ENCODE measurements at places on chromosomes 13 and 19. TPM values are rescaled to one million over a fixed set of nuclear protein-coding genes. Genes with fewer than 3 reads are reported as not detected.

STK11 gene
- 50.1 TPM for total RNA-seq

HIF3A gene
- 87.7 TPM for total RNA-seq

MBD3L2 gene
- total RNA-seq = not detected

WDR88 gene
- total RNA-seq = not detected

PSG1 gene
- not detected for total RNA-seq

LILRA2 gene
- 1.6 TPM for total RNA-seq

ATP4A gene
- total RNA-seq = not detected

FGF22 gene
- total RNA-seq = not detected

DNA sequence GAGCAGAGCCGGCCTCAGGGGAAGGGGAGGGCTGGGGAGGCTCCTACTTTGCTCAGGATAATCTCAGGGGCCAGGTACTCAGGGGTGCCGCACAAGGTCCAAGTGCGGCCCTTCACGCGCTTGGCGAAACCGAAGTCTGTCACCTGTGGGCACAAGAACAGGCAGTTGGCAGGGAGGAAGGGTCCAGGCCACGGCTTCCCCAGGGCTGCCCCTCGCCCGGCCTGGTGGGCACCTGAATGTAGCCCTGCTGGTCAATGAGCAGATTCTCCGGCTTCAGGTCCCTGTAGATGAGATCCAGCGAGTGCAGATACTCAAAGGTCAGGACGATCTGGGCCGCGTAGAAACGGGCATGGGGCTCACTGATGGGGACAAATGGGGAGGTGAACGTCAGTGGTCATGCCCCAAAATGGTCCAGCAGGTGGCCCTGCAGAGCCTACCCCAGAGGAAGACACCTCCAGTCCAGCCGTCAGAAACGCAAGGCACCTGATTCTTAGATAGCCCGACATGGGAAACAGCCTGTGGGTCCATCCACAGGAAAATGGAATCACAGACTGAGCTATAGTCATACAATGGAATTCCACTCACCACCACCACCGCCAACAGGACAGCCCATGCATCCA lies 7.1 kb upstream of the SAMD1 start:
- H3K27me3 ChIP-seq = no peaks in the 10 kb centered on the region
- no peak for DNase-seq
- peaks cover 79% of the 10 kb centered on the region for H3K36me3 ChIP-seq
- H3K27ac ChIP-seq = no peak overlapping the region
- H3K4me3 ChIP-seq = no peak overlapping the region

DNA sequence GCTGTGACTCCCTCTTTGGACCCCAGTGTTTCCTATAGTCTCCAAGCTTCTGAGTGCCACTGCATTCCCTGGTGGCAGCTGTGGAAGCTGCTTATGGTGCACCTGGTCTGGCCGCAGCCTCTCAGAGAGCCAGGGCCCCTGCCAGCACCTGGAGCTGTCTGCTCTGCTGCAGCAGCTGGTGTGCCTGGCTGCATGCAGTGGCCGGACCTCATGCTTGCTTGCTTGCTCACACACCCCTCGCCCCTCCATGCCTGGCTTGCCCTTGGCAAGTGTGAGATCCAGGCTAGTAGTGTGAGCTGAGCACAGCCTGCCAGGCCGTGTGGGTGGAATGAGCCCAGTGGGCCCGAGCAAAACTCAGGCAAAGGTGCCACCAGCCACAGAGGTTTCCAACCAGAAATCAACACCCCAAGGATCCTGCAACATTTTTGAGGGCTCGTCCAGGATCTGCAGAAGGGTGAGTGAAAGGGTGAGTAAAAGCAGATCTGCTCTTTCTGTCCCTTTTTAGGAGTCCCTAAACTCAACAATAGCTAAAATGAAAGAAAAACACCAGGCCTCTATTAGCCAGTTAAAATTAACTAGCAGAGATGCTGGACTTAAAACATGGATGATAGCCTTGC lies 7.6 kb upstream of the MLLT1 start:
- DNase-seq = no peak
- H3K36me3 ChIP-seq = peaks cover 9% of the 10 kb centered on the region
- H3K27me3 ChIP-seq = no peaks in the 10 kb centered on the region
- H3K27ac ChIP-seq = no peak overlapping the region
- no peaks in the 10 kb centered on the region for H3K4me1 ChIP-seq
- no peak overlapping the region for H3K4me3 ChIP-seq

DNA sequence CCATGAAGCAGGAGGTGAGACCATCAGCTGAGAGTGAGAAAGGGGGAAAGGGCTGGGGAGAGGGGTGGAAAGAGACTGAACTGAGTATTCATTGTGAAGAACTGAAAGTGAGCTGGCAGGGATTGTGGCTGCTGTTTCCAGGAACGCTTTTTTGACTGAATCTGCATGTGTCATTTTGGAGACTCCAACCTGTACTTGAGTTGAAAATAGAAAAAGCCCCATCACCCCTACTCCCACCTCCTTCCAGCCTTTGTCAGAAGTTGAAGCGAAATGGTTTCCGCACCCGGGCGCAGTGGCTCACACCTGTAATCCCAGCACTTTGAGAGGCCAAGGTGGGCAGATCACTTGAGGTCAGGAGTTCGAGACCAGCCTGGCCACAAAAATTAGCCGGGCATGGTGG lies 128.0 kb upstream of the GPR12 start:
- no peaks in the 10 kb centered on the region for H3K36me3 ChIP-seq
- H3K27ac ChIP-seq = no peak overlapping the region
- DNase-seq = no peak
- H3K27me3 ChIP-seq = peaks cover 59% of the 10 kb centered on the region
- no peak overlapping the region for H3K4me3 ChIP-seq

GRCh38 chr19:4292515-4292914 lies 9.7 kb downstream of the TMIGD2 start:
- no peak overlapping the region for H3K27ac ChIP-seq
- H3K36me3 ChIP-seq = no peaks in the 10 kb centered on the region
- H3K27me3 ChIP-seq = peaks cover 74% of the 10 kb centered on the region
- no peak overlapping the region for H3K4me3 ChIP-seq

DNA sequence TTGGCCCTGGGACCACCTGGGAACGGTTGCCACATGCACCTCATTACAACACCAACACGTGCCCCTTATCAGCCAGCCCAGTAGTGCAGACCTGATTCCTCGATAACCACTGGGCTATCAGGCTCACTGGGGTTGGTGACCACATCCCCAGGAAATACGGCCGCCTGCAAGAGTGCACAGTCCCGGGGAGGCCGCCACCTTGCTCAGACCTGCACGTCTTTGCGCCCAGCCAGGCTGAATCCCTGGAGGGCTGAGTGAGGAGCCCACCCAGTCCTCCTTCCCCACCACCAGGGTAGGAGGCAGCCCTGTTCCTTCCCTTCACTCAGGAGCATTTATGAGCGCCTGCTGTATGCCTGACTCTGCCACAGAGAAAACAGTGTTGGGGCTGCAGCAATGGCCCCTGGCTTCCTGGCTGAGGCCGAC lies 67.8 kb downstream of the CEBPG start:
- no peaks in the 10 kb centered on the region for H3K27me3 ChIP-seq
- DNase-seq = peak; percentile 11
- peaks cover 9% of the 10 kb centered on the region for H3K36me3 ChIP-seq
- H3K4me3 ChIP-seq = no peak overlapping the region

GRCh38 chr19:4588291-4588761 lies 28.8 kb upstream of the SEMA6B start:
- H3K4me1 ChIP-seq = peaks cover 12% of the 10 kb centered on the region
- H3K27ac ChIP-seq = no peak overlapping the region
- H3K4me3 ChIP-seq = no peak overlapping the region
- no peaks in the 10 kb centered on the region for H3K36me3 ChIP-seq
- no peak for DNase-seq

DNA sequence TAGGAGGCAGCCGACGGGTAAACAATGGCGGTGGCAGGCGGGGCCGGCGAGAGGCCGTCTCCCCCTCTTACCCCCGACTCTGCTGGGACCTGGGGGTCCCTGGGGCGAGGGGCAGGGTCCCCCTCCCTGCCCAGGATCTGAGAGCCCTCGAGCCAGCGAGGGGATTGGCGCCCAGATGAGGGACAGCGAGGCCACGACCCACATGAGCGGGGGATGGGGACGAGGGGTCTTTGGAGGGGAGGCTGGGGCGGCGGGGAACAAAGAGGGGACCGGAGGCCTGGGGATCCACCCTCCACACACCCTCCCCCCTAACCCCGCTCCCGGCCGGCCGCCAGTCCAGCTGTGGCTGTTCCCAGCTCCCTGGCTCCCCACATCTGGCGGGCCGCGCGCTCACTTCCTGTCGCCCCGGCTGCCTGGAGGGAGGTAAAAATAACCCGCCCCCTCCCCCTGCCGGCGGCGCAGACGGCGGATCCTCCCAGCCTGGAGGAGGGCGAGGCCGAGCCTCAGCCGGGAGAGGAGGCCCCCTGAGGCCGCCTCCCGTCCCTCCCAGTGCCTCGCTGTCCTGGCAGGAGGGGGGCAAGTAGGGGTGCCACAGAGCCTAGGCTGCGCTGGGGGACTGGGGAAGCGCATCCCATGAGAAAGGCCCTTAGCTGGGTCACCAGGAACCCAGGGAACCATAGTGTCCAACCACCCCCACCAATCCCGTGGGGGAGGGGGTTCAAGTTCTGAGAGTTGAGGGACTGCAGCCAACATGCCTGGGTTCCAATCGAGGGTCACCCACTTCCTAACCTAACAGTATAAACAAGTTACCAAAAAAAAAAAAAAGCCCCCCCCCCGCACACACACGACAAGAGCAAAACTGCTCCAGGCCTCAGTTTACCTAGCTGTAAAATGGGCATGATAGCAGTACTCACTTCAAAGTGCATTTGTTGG lies 29.3 kb upstream of the NANOS3 start:
- peak; percentile 98 for DNase-seq
- peaks cover 82% of the 10 kb centered on the region for H3K4me1 ChIP-seq
- H3K27me3 ChIP-seq = no peaks in the 10 kb centered on the region
- no peaks in the 10 kb centered on the region for H3K36me3 ChIP-seq
- H3K27ac ChIP-seq = peak overlapping the region; percentile 99

DNA sequence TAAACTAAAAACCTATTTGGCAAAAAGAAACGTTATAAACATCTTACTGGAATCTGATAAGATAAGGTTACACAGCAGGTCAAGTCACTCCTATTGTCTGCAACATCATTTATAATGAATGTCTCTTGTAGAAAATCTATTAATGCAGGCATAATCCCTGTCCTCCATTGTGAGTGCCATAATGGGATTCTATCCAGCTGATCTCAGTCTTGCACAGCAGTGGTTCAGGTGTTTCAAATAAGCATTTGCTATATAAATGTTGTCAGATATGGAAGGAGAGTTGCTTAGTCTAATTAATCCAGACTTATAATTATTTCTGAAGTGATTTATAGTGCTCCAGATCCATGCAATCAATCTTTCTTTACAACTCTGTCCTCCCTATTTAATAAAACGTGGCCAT lies 186.5 kb upstream of the ATXN8OS start:
- H3K4me3 ChIP-seq = no peak overlapping the region
- H3K4me1 ChIP-seq = no peaks in the 10 kb centered on the region
- no peaks in the 10 kb centered on the region for H3K36me3 ChIP-seq
- H3K27ac ChIP-seq = no peak overlapping the region
- H3K27me3 ChIP-seq = no peaks in the 10 kb centered on the region

DNA sequence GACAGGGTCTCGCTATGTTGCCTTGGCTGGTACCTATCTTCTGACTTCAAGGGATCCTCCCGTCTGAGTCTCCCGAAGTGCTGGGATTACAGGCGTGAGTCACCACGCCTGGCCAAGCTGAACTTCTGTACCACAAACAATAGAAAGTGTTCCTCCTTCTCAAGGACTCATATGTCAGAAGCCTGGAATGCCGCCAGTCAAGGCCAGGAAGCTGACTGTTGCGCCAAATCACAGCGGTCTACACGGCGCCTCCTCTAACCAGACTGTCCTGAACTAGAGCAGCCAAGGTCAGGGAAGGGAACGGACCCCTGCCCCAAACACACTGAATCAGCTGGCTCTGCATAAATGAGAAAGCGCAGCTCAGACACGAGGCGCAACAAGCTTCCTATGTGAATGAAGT lies 14.6 kb downstream of the RAB20 start:
- peak; percentile 78 for DNase-seq
- H3K4me1 ChIP-seq = peaks cover 46% of the 10 kb centered on the region
- peak overlapping the region; percentile 77 for H3K27ac ChIP-seq
- H3K36me3 ChIP-seq = no peaks in the 10 kb centered on the region
- H3K27me3 ChIP-seq = no peaks in the 10 kb centered on the region
- no peak overlapping the region for H3K4me3 ChIP-seq

DNA sequence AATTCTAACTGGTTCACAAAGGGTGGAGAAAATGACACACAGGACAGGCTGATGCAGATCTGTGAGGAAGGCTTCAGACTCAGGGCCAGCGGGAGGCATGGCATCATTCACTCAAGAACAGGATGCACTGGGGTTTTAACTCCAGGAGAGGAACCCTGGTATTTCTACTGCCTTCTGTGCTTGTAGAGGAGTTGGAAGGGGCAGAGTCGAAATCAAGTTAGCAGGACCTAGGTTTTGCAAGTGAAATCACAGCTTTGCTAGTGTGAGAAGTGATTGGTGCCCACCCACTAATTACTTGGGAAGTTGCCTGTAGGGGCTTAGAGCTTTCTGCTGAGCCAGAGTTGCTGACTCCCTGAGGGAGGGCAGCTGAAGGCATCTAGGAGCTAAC lies 92.7 kb downstream of the AKAP11 start:
- no peak overlapping the region for H3K4me3 ChIP-seq
- H3K27me3 ChIP-seq = peaks cover 6% of the 10 kb centered on the region
- no peak for DNase-seq
- H3K4me1 ChIP-seq = no peaks in the 10 kb centered on the region

DNA sequence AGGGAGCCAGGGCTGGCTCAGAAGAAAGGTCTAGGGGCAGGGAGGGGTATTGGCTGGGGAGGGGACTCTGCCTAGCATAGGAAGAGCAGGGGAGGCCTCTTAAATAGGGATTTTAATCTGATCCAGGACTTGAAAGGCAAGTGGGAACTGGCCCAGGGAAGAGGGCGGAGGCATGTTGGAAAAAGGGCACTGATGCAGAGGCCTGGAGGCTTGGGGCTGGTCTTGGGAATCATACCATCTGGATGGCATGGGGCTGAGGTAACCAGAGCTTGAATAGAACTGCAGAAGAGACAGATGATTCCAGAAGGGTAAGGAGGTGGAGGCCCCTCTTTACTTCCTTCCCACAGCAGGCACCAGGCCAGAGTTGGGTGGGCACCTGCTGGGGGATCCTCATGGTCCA lies 29.1 kb downstream of the CERS4 start:
- H3K4me3 ChIP-seq = no peak overlapping the region
- peaks cover 42% of the 10 kb centered on the region for H3K4me1 ChIP-seq
- no peak for DNase-seq

DNA sequence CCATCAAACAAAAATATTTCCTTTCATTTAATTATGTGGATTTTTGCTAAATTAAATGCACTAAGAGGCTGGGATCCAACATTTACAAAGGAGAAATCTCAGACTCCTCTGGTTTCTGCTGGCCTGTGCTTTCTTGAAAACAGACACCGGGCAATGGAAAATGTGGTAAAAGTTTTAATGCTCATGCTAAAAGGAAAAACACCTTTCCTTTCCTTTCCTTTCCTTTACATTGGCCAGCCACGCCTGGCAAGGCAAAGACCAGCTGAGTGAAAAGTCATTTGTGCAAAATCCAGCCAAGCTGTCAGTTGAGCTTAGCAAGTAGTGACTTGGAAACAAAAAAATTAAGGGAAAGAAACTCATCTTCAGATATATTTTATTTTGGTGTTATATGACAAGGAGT lies 240.3 kb downstream of the LACC1 start:
- H3K27ac ChIP-seq = no peak overlapping the region
- H3K36me3 ChIP-seq = no peaks in the 10 kb centered on the region
- H3K4me1 ChIP-seq = peaks cover 25% of the 10 kb centered on the region
- no peak for DNase-seq
- no peaks in the 10 kb centered on the region for H3K27me3 ChIP-seq

- peaks cover 95% of the 10 kb centered on the region for H3K36me3 ChIP-seq
- H3K4me1 ChIP-seq = peaks cover 38% of the 10 kb centered on the region
- no peak overlapping the region for H3K4me3 ChIP-seq
- no peaks in the 10 kb centered on the region for H3K27me3 ChIP-seq
Observed at GRCh38 chr13:45406421-45406820, 11.8 kb downstream of the SLC25A30 start.

GRCh38 chr13:57346786-57347185 lies 179.8 kb downstream of the PRR20E start:
- H3K27me3 ChIP-seq = no peaks in the 10 kb centered on the region
- H3K27ac ChIP-seq = no peak overlapping the region
- no peak overlapping the region for H3K4me3 ChIP-seq
- no peaks in the 10 kb centered on the region for H3K36me3 ChIP-seq
- DNase-seq = no peak
